A549 treated with DMSO at 1 μM for 4 hours (cell line): ENCODE measurements at places on chromosomes 4 and X. TPM values are rescaled to one million over a fixed set of nuclear protein-coding genes. Genes with fewer than 3 reads are reported as not detected.

HTN3 gene
- not detected in 5 replicates for total RNA-seq

PAGE1 gene
- 0.28 to 0.43 TPM in 2 of 5 replicates, not detected in the others for total RNA-seq

KIAA1210 gene
- total RNA-seq, result 0.01 TPM in 1 of 5 replicates, not detected in the others

IBSP gene
- not detected in 5 replicates for total RNA-seq

MAGEA2 gene
- 0.07 to 0.13 TPM (median 0.09 TPM) in 3 of 5 replicates, not detected in the others for total RNA-seq

FTSJ1 gene
- 67.1 to 74.5 TPM (median 72.5 TPM) in 5 replicates for total RNA-seq

IRAK1 gene
- 215 to 239 TPM (median 234 TPM) in 5 replicates for total RNA-seq

SGMS2 gene
- total RNA-seq, result 17.9 to 28.0 TPM (median 21.9 TPM) in 5 replicates

VCX2 gene
- total RNA-seq, result not detected in 5 replicates

C4orf51 gene
- not detected in 5 replicates for total RNA-seq

GPR143 gene
- total RNA-seq, result 0.06 to 0.20 TPM (median 0.11 TPM) in 3 of 5 replicates, not detected in the others

WDR17 gene
- 1.6 to 2.9 TPM (median 2.1 TPM) in 5 replicates for total RNA-seq

BMP2K gene
- total RNA-seq, result 8.8 to 13.2 TPM (median 12.2 TPM) in 5 replicates

TEX13C gene
- total RNA-seq, result 0.01 TPM in 1 of 5 replicates, not detected in the others

GYPE gene
- not detected in 5 replicates for total RNA-seq

ARHGEF6 gene
- 0.12 to 0.22 TPM (median 0.18 TPM) in 5 replicates for total RNA-seq

IL1RAPL2 gene
- not detected in 5 replicates for total RNA-seq

SATL1 gene
- total RNA-seq, result not detected in 5 replicates

SNX25 gene
- 7.3 to 9.2 TPM (median 8.6 TPM) in 5 replicates for total RNA-seq

RTL3 gene
- total RNA-seq, result 0.06 TPM in 1 of 5 replicates, not detected in the others

ATOH1 gene
- total RNA-seq, result not detected in 5 replicates

SMIM31 gene
- 0.02 to 0.11 TPM (median 0.07 TPM) in 3 of 5 replicates, not detected in the others for total RNA-seq

NUDT6 gene
- total RNA-seq, result 5.0 to 6.2 TPM (median 5.9 TPM) in 5 replicates

FRG2 gene
- total RNA-seq, result 0.12 TPM in 1 of 5 replicates, not detected in the others

SLC2A9 gene
- 0.23 to 0.84 TPM (median 0.36 TPM) in 5 replicates for total RNA-seq

SLC49A3 gene
- total RNA-seq, result 0.09 to 0.29 TPM (median 0.14 TPM) in 4 of 5 replicates, not detected in the other

HHIP gene
- total RNA-seq, result 0.71 to 1.2 TPM (median 0.84 TPM) in 5 replicates

OPHN1 gene
- total RNA-seq, result 1.4 to 2.0 TPM (median 1.9 TPM) in 5 replicates
